ENCODE measurements at places on chromosomes 2 and 18.

DNA sequence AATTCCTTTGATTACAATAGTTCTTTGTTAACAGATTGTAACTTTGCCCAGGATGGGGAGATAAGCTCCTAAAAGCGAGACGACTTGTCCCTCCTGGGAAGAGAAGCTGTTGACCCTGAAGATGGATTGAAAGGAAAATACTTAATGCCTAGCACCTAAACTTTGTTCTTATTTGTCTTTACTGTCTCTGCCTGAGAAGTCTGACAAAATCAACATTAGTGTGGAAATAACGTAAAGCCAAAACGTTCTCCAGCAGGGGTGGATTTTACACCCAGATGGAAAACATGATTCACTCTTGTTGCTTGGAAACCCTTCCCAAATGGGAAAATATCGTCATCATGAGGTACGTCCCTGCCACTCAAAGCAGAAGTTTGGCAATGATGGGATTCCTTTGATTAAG, 450.1 kb downstream of the SLC4A3 start:
- no peak for DNase-seq

DNA sequence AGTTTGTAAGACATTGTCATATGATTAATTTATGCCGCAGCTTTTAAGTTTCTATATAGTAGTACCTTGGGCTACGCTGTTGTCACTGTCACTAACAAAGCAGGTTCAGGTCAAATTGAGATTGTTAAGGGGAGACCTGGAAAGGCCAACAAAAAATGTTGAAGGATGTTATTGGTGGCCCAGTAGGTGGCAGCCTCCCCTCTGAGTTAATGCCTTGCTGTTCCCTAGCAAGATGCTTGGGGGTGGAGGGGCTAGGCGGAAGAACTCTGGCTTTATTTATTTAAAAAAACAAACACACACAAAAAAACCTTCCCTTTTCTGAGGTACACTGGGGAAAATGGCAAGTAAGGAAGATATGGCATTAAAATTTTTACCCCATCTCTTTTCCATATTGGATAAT, 128.3 kb upstream of the ATP5MC3 start:
- no peak for DNase-seq

- no peak for DNase-seq
Measured at GRCh38 chr18:3493501-3494244, 43.7 kb downstream of the TGIF1 start.

DNA sequence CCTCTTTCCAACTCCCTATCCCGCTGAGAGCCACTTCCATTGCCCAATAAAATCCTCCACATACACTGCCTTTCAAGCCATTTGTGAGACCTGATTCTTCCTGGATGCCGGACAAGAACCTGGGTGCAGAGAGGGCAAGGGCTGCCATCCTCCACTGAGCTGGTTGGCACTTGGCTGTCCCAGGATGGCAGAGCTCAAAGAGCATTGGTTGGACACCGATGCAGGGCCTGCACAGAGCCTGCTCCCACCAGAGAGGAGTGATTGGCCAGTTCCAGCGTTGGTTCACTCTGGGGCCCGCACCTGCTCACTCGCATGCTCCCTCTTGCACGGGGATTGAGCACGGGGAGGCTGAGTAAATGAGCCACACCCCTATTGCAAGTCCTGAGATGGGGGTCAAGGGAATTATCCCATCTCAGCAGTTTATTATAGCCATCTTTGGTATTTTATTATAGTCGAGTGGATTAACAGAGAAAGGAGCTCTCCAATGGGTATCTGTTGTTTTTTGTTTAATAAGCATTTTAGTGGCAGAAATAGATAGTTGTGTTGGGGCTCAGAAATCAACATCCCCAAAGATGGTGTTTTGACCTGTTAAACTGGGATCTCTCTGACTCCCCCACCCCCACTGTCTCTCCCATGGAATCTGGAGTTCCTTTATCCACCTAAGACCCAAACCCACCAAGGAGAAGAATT, 19.8 kb upstream of the MGAT4A start:
- no peak for DNase-seq

DNA sequence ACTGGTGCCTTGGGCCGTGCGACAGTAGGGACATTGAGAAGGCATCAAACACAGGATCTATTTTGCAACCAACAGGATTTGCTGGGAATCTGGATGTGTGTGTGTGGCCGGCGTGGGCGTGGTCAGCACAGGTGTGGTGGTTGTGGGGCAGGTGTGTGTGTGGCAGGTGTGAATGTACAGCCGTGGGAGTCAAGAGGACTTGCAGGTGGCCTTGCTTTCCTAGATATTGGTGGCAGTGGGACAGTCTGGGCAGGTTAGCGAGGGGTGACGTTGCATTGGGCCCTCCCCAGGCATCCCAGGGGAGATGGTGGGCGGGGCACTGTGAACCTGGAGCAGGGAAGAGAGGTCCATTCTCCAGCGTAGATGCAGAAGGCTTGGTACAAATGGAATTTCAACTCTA, 3.2 kb upstream of the LIMS2 start:
- DNase-seq = peak; percentile 56

GRCh38 chr2:65742977-65743376, 310.6 kb upstream of the SPRED2 start:
- DNase-seq = no peak

DNA sequence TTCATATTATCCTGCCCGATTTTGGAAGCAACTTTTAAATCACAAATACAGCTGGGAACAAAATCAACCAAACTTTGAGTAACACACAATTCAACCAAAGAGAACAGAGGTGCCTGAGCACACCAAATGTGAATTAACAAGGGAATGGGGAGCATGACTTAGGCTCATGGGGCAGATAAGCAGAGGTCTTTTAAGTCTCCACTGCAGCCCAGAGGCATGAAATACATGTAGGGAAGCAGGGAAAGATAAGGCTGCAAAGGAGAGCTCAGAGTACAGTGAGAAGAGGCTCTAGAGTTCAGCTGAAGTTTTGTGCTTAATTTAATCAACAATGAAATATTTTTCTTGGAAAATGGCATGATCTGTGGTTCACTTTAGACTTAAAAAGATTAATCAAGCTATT, 49.0 kb downstream of the CYTIP start:
- DNase-seq = no peak

GRCh38 chr18:21741312-21741561, 645 bp downstream of the MIB1 start:
- DNase-seq = no peak

GRCh38 chr18:35661483-35662146, 80.1 kb downstream of the GALNT1 start:
- no peak for DNase-seq

DNA sequence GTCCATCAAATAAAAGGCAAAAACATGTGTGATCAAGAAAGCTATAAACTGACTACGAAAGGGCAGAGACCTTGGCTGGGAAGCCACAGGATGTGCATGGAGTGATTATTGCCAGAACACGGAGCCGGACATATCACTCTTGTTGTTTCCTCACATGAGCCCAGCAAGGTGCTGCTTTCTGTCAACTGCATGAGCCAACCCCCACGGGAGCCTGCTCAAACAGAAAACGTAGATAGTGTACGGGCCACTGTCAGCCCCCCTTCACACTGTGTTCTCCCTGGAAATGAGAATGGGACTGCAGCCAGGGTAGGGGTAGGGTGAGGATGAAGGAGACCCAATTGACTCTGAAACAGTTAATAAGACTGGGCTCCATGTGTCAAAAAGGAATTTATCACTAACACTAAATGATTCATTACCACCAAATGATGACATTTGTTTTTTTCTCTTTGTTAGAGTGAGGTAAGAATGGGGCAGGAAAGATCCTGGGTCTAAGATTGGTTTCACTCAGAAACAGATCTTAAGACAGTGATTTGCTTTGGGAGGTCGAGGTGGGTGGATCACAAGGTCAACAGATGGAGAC, 235.8 kb downstream of the MREG start:
- DNase-seq = no peak

- DNase-seq = no peak
Measured at GRCh38 chr2:136705336-136705735, 60.0 kb upstream of the THSD7B start.

DNA sequence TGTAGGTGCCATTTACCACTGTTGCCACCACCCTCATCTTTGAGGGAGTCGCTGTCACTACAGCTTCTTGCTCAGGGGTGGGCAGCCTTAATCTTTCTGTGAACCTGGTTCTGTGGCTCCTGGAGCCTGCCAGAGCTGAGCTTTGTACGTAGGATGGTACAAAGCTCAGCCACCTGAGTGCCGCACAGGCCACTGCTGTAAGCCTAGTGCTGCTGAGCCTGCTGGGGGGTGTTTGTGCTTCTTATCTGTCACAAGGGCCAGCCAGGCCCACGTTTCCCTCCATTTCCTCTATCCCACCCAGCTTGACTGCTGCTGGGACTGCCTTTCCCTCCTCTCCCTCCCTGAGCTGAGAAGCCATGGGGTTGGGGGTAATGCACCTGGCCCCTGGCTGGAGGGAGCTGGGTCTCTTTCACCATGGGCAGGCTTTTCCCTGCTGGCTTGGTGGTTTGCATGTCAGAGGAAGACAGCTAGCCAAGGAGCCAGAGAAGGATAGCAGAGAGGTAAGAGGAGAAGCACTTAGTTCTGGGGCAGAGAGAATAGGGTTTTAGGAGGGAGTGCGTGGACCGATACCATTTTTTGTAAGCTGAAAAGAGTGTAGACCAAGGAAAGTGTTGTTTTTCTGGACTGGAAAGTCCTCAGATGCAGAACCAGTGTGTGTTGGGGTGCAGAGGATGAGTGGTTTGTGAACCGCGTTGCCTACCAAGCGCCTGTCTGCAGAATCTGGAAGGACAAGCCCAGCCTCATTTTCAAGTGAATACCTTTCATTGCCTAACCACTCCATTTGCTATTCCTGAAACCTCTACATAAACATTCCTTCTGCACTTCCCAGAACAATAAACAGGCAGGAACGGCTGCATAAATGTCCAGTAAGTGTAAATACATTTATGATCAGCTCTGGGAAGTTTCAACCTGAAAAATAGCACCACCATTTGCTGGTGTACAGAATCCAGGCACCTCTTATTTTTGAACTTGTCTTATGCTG, 45.1 kb upstream of the FHL2 start:
- no peak for DNase-seq

GRCh38 chr2:232547991-232548390, 2.4 kb downstream of the TIGD1 start:
- no peak for DNase-seq

DNA sequence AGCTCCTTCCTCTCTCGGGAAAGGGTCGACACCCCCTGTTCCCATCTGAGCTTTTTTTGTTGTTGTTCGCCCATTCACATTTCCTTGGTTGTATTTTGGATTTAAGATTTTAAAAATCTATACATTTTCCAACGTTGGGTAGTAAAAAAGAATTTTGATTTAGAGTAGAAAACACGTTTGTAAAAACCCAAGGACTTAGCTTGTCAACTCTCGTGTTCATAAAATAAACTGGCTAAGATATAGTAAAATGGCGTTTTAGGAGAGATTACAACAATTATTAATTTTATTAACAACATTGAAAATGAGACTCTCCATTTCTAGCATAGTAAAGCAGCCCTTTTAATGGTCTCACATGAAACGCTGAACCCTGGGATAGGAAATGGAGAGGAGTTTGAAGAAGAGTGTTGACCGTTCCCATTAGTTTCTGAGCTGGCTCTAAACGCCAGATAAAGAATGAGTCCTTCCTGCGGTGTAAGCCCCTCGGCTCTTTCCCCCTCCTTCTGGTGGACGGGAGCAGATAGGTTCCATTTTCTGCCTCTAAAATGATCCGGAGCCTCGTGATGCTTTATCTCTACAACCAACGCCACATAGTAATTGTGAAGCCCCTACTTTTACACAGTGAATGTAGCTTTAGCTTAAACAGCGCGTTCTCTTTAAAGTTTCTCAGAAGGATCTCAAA, 24.0 kb upstream of the ZNF516 start:
- no peak for DNase-seq

DNA sequence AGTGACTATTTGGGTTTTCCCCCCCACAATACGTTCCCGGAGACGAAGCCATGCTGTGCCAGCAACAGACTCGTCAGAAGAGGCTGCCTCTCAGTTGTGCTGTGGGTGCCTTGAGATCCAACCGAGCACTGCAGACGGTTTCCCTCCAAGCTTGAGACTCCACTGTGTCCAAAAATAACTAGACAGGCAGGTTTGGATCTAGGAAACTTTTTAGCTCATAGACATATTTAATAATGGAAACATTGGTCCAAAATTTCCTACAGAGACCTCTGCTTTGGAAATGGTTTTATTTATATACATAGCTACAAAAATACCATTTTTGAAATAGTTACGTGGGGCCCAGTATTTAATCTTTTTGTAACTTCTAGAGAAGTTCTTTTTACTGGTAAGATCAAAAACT, 63.1 kb upstream of the SPATS2L start:
- no peak for DNase-seq

DNA sequence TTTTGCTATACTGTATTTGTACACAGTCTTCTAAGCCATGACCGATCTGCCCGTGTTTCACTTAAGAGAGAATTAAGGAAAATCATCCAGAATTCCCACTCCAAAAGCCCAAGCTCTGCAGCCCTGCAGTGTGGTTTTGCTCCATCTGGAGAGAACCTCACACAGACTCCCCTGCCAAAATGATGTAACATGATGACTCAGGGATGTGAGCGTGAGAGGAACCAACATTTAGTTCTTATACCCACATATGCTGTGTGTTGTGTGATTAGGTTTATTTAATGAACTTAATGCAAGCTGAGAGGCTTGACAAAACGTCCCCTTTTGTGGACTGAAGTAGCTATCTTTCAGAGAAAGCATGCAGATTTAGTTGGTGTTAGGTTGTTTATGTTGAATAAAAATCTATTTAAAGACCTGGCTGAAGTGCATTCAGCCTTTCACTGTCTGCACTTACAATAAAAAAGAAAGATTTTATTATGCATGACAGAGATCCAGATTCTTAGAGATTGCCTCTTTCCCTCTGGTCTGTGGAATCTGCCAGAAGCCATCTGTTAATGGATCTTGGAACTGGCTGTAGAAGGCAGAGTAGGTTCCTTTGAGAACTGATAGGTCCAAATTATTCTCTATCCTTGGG, 6.3 kb downstream of the RAB12 start:
- DNase-seq = no peak

- peak; percentile 25 for DNase-seq
Measured at GRCh38 chr18:8912348-8913326, 189.9 kb upstream of the NDUFV2 start.

DNA sequence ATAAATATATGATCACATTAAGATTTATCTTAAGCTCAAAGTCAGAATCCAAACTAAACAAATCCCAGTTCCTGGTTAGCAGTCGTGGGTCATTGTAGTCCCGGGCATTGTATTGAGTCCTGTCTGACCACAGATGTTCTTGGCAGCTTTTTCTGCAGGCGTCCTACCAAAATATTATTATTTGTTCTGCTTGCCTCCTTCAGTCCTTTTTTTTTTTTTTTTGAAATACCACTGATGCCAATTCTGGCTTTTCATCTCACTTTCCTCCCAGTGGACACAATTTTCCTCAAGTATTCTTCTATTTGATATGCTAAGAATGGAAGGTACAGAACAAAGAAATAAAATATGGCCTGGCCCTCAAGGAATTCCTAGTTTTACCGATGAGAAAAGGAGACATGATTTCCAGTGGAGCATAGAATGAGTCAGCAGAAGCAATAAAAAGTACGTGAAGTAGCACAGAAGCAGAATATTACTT, 151.6 kb downstream of the CSRNP3 start:
- no peak for DNase-seq

GRCh38 chr2:207796585-207797350, 27.1 kb upstream of the FZD5 start:
- no peak for DNase-seq

- no peak for DNase-seq
Measured at GRCh38 chr2:203732092-203732952, 25.9 kb downstream of the CD28 start.

- DNase-seq = peak; percentile 18
Measured at GRCh38 chr2:20590704-20591515, 60.0 kb downstream of the HS1BP3 start.
